ENCODE measurements at places on chromosomes 13 and 19.

DNA sequence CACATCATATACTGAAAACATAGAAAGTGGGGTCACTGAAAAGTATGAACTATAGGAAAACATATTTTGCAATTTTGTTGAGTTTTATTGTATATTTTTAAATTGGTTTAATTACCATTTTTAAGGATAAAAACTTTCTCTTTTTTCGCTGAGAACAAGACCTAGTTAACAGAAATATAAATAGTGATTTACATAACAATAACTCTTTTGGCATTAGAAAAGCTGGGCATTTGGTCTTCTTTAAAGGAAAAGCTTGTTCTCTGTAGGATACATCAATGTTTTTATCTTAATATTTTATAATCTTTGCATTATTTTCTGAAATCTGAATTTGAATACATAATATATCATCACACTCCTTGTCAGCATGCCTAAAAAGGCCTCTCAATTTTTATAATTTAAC lies 47.4 kb upstream of the MYCBP2 start:
- no peak for DNase-seq

DNA sequence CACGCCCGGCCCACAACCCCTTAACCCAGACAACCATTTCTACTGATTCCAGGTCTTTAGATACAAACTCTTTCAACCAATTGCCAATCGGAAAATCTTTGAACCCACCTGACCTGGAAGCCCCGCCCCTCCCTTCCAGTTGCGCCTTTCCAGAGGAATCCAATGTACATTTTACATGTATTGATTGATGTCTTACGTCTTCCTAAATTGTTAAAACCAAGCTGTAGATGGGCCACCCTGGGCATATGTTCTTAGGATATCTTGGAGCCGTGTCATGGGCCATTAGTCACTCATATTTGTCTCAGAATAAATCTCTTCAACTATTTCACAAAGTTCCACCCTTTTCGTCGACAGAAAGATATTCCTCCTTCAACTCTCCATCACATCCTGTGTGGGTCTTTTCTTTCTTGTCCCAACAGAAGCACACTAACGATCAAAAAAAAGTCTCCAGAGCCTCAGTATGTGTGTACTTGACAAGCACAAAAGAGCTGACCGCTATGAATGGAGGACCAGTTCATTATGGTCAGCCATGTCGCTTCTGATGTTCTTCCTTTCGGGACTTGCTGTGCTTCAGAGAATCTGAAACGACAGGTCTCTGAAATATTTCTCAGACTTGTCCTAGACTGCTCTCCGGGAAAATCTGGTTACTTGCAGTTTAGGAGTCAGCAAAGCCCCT lies 601 bp upstream of the ZNF749 start:
- no peak for DNase-seq

DNA sequence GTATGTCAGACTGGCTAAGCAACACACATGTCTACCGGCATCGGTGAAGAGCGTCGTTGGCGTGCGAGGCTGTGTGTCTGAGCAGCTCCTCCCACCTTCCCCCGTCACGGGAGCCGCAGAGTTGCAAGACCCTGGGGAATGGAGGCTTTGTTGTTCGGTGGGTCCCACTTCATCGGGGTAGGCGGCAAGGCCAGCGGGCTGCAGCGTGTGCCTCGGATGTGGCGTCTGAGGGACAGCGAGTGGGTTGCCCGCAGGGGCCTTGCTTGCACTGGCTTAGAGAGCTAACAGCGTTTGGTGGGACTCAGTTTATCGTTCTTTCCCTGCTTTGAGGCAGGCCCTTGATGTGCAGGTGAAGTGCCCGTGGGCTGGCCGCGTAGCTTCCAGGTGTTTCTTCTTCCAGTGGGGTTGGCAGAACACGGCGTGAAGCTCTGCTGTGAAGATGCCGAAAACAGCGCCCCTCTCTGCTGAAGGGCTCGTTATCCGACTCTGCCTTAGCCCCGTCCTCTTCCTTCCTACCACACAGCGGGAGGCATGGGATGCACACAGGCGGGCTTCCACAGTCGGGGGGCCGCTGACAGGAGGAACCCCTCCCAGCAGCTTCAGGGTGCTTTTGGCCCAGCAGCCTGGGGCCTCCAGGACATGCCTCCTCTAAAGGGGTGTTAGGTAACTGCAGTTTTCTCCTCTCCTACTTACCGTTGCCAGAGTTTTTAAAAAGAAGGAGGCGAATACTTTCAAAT lies 85.2 kb downstream of the ATP11A start:
- no peak for DNase-seq

- peak; percentile 65 for DNase-seq
Measured at GRCh38 chr19:39401549-39402345, 4.9 kb upstream of the ZFP36 start.

DNA sequence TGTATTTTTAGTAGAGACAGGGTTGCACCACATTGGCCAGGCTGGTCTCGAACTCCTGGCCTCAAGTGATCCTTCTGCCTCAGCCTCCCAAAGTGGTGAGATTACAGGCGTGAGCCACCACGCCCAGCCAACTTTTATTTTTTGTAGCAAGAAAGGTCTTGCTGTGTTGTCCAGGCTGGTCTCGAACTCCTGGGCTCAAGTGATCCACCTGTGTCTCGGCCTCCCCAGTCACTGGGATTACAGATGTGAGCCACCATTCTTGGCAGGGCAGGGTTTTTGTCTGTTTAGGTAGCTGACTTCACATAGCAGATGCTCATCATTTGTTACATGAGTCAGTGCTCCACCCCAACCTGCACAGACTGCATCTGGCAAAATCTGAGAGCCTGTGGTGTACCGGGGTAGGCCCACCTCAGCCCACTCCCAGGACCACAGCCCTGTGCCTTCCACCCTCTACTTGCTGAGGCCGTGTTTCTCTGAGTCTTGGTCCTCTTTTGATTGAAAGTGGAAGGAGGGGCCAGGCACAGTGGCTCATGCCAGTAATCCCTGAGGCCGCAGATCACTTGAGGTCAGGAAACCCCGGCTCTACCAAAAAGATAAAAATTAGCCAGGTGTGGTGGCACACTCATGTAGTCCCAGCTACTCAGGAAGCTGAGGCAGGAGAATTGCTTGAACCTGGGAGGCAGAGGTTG lies 4.2 kb upstream of the TNPO2 start:
- DNase-seq, result no peak

DNA sequence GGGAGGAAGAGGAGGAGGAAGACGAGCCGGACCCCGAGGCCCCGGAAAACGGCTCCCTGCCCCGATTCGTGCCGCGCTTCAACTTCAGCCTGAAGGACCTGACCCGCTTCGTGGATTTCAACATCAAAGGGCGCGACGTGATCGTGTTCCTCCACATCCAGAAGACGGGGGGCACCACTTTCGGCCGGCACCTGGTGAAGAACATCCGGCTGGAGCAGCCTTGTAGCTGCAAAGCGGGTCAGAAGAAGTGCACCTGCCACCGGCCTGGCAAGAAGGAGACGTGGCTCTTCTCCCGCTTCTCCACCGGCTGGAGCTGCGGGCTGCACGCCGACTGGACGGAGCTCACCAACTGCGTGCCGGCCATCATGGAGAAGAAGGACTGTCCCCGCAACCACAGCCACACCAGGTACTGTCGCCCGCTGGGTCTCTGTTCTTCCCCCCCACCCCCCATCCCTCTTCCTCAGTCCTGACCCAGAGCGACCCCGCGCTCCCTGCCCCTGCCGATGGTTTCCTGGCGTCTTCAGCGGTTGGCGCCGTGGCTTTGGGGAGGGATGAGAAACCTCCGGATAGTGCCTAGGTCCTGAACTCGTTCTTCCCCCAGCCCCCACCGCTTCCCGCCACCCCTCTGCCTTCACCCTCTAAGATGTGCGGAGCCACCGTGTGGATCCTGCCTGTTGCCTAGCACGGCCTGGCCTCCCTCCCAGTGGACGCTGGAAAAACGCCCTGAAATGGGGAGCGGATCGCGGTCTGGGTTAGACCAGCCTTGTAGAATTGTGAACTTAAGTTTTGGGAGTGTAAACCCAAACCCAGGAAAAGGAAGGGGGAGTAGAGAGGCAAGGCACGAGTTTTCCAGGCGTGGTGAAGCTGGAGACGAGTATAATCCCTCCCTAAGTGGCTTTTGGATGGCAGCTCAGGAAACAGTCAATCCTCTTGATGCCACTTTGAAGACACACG lies 1.5 kb downstream of the HS6ST3 start:
- no peak for DNase-seq
